Hematopoietic multipotent progenitor cell treated with erythropoietin and hydrocortisone succinate and interleukin-3 and kit ligand, for 4 days (in vitro differentiated cells): ENCODE measurements at places on chromosomes 11 and 22.
A peak's percentile ranks its signal among the peaks of the same experiment; 100 is the strongest.

GRCh38 chr11:3614742-3615171, 27.0 kb downstream of the ART5 start:
- DNase-seq, result peak; percentile 97

GRCh38 chr11:130124096-130124495, 35.5 kb upstream of the ST14 start:
- DNase-seq, result peak; percentile 79

DNA sequence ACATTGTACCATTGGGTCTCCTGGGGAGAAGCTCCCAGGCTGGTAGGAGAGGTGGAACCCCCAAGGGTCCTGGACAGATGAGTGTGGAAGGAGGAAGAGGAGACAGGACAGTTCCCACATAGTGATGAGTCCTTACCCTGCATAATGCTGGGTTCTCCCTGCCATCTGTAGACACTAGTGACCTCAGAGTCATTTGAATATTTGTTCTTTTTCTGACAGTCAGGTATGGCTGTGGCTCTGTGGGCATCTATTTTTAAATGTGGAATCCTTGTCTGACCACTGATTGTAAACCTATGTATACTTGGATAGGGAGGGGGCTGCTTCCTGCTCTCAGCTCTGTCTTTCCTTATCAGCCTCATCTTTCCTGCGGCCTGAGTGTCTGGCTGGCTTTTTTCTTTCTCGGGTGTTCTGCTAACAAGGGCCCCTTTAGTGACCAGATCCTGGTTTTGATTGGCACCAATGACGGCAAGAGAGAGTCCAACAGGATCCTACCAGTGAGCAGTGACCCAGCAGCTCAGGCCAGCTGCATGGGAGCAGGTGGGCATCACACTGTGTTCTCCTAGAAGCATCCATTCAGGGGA, 2.6 kb upstream of the SLC5A1 start:
- no peak for DNase-seq

DNA sequence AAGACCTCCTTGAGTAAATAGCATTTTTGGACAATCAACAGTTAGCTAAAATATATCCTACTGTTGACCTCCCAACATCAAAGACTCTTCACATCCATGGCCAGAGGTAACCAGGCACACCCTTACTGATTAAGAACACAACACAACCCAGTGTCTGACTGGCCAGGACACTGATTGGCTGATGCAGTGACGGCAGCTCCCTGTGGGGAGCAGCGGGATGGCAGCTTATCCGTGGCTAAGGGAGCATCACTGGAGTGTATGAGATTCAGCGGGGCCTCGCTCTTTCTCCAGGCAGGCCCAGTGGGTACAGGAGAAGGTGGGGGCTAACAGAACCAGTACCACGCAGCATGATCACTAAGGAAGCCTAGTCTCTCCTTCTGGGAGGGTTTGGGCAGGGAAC, 10.3 kb upstream of the IL2RB start:
- no peak for DNase-seq

GRCh38 chr11:2882396-2883110, 3.0 kb downstream of the CDKN1C start:
- DNase-seq, result no peak

DNA sequence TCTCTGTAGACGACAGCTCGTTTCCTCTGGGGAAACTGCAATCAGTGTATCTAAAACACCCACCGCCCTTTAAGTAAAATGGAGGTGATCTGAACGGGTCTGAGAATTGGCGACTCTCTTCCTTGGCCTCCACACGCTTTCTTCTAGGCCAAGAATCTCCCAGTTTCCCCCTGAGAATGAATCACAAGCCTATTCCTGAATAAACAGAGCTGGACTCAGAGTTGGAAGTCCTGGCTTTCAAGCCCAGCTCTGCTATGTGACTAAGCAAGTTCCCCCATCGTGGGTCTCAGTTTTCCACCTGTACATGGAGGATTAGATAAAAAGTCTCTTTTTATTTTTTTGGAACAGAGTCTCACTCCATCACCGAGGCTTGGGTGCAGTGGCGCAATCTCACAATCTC, 200.4 kb downstream of the MN1 start:
- no peak for DNase-seq

GRCh38 chr11:67588136-67588503, 4.5 kb downstream of the GSTP1 start:
- no peak for DNase-seq

GRCh38 chr11:61337706-61338470, 4.9 kb downstream of the TKFC start:
- DNase-seq, result no peak

- no peak for DNase-seq
Observed at GRCh38 chr11:76212086-76213035, 6.1 kb upstream of the WNT11 start.

GRCh38 chr11:1351278-1351937, 38.3 kb upstream of the BRSK2 start:
- DNase-seq, result peak; percentile 31

- DNase-seq, result no peak
Observed at GRCh38 chr11:23729088-23729487, 767.8 kb upstream of the LUZP2 start.

GRCh38 chr11:65864706-65865471, 4.7 kb downstream of the MUS81 start:
- DNase-seq, result no peak
